Activated CD4-positive, CD25-positive, alpha-beta regulatory T cell (primary cell): ENCODE measurements at places on chromosomes 5 and 9.

GRCh38 chr9:105065098-105066088, 137.4 kb upstream of the ABCA1 start:
- DNase-seq = no peak

GRCh38 chr5:143147383-143147782, 256.1 kb downstream of the NR3C1 start:
- no peak for DNase-seq

- DNase-seq = no peak
Observed at GRCh38 chr5:176770431-176770830, 39.9 kb upstream of the UNC5A start.

- no peak for DNase-seq
Observed at GRCh38 chr5:58462623-58463230, 2.8 kb upstream of the PLK2 start.

- no peak for DNase-seq
Observed at GRCh38 chr5:74378464-74378863, 262.1 kb downstream of the ENC1 start.

- no peak for DNase-seq
Observed at GRCh38 chr5:126884269-126884819, 107.4 kb downstream of the LMNB1 start.

GRCh38 chr9:35397216-35397698, 92.7 kb upstream of the RUSC2 start:
- DNase-seq = no peak

DNA sequence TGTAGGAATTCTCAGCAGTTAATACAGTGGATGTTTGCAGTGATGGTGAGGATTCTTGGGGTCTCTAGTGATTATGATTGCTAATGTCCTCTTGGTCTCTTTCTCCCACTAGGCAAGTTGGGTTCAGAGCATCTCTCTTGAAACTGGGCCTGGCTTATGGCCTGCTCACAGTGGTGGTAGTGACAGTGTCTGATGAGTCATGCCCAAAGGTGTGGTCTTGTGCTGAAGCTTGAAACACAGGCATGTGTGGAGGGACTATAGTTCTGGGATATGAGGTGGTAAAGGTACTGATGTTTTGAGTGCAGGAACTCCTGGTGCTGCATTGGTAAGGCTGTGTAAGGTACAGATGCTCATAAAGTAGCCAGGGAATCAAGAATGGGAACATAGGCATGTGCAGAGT, 231.1 kb downstream of the FAM170A start:
- no peak for DNase-seq

GRCh38 chr5:132086277-132086794, 12.7 kb downstream of the CSF2 start:
- no peak for DNase-seq

DNA sequence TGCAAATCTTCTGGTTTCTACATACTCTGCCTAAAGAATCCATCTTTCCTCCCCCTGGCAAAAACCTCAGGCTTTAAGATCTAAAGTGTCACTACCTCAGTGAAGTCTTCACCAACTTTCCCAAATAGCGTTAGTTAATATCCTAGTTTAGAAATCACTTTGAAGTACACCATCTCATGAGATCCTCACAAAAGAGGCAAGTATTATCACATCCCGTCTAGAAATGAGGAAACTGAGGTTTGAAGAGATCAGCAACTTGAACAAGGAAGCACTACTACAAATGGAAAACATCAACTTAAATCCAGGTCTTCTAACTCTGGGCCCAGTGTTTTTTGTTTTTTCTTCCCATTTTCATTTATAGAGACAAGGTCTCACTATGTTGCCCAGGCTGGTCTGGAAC, 4.6 kb downstream of the AP3B1 start:
- no peak for DNase-seq

DNA sequence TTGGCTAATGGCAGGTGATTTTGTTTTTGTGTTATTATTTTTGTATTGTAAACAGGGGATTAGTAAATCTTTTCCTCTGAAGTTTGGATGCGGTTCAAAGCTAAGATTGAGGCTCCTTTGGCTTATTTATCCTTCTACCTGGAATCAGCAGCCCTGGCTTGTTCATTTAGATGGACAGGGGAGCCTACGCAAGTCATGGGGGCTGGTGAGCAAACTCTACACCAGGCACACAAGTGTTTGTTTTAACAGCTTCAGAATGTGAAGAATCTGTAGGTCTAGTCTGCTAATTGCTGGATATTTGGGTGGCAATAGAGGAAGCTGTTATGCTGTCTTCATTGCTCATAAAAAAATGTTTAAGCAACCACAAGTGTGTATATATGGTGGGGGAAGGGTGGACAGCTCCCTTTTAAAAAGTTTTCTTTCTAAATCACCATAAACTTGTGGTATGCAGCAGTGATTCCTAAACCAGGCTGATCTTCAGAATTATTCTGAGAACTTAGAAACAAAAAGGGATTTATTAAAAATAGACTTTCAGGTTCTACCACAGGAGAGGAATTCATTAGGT, 20.7 kb downstream of the ZNF462 start:
- DNase-seq = no peak

- no peak for DNase-seq
Observed at GRCh38 chr9:108897324-108898096, 35.4 kb downstream of the ACTL7A start.

DNA sequence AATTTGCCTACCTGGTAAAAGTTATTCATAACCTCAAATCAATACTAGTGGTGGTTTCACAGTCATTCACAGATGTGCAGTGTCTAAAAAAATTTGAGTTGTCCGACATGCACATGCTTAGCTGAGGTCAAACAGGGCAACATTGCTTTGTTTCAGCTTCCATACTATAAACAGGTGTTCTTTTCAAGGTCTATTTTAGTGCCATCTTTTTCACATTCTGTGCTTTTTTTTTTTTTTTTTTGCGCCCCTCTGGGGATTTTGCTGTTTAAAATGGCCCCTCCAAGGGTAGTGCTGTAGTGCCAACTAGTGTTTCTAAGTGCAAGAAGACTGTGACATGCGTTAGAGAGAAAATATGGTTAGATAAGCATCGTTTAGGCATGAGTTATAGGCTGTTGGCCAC, 14.5 kb downstream of the PHAX start:
- no peak for DNase-seq

- no peak for DNase-seq
Observed at GRCh38 chr9:94472806-94473360, 82.0 kb upstream of the PCAT7 start.

DNA sequence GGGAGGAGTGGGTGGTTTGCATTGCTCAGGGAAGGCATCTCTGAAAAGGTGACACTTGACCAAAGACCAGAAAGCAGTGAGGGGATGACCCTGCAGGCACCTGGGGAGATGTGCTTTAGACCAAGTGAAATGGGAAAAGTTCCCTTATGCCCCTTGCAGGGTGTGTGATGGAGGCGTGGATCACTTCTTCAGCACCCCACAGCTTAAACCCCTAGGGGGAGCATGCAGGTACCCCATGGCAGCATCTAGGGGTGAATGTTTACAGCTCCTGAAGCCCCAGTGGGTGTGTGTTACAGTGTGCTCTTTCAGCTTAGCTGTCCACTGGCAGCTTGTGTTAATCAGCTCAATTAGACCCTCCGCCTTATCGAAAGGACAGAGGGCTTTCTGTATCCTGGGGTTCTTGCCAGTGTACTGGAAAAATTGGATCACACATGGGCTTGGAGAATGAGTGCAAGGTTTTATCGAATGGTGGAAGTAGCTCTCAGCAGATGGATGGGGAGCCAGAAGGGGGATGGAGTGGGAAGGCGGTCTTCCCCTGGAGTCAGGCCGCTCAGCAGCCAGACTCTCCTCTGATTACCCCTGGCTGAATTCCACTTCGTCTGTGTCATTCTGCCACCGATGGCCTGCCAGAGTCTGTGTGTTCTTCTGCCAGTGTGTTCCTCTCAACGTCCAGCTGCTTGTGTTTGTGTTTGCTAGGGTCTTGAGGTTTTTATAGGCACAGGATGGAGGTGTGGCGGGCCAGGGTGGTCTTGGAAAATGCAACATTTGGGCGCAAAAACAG, 6.3 kb downstream of the BHMT2 start:
- no peak for DNase-seq

DNA sequence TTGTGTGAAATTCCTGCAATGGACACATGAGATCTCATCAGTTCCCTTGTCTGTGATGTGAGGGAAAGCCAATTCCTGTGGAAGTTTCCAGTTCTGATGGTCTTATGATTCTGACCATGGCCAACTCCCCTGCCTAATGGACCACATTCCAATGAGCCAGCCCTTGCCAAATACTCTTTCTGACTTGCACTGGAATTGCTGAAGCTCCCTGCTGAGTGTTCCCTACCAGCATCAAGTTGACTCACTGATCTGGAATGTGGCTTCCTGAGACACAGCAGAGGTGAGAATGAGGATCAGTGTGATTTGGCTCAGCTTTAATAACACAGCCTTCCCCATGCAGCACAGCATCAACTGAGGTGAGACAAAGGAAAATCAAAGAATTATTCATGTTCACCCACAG, 427.8 kb downstream of the KDM4C start:
- DNase-seq = no peak

DNA sequence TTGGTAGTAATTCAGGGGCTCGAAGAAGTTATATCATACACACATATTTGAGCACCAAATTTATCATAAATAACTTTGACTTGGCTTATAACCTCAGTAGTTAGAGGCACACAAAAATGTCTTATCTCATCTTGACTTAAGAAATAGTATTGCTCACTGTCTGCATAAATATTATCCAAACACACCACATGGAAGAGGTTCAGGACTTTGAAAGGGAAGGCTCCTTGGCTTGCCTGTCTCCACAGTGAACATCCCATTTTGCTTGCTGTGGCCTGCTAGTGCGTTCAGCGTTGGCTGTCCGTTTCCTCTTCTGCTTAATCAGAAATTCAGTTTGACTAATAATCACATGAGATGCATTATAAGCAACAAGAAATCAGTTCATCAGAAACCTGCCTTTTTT, 13.9 kb downstream of the GRXCR2 start:
- DNase-seq = no peak

GRCh38 chr5:63070001-63070400, 491.4 kb downstream of the LRRC70 start:
- DNase-seq = no peak

- no peak for DNase-seq
Observed at GRCh38 chr9:31272456-31273295, 1111.8 kb upstream of the ACO1 start.

DNA sequence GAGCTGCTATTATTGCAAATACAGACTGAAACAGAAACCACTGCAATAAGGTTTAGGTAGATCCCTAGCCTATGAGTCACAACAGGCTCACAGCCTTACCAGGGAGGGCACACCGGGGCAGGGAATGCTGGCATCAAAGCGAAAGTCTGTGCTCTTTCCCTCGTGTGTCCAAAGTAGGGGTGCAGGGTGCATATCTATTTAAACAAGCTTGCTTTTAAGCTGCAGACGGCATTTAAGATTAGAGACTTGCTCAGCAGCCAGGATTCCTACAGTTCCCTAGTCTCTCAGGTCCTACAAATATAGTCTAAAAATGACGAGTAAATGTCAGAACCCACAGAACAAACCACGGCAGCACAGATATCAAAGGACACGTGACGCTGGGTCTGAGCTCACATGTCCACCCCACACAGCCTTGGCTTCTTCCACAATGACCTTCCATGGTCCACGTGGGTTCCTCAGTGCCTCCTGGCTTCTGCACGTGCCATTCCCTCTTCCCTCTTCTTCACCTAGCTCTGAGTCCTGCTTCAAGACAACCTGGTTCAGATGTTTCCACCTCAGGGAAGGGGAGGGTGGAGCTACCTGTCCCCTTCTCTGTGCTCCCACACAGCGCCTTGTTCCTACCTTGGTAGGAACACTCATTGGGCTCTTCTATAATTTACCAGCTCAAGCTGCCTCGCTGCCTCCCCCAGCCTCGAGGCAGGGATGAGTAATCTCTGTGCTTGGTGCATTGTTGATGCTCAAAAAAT, 193.2 kb downstream of the MAPKAP1 start:
- no peak for DNase-seq

- DNase-seq = no peak
Observed at GRCh38 chr9:109107402-109108240, 12.1 kb downstream of the TMEM245 start.

DNA sequence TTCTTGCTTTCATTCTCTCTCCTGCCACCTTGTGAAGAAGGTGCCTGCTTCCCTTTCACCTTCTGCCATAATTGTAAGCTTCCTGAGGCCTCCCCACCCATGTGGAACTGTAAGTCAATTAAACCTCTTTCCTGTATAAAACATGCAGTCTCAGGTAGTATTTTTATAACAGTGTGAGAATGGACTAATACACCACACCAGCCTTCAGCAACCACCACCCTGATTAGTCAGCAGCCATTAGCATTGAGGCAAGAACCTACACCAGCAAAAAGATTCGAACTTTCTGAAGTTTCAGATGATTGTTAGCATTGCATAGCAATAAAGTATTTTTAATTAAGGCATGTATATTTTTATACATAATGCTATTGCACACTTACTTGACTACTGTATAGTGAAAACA, 980.2 kb downstream of the EFNA5 start:
- no peak for DNase-seq

- DNase-seq = no peak
Observed at GRCh38 chr5:74212336-74212735, 428.2 kb downstream of the ENC1 start.

DNA sequence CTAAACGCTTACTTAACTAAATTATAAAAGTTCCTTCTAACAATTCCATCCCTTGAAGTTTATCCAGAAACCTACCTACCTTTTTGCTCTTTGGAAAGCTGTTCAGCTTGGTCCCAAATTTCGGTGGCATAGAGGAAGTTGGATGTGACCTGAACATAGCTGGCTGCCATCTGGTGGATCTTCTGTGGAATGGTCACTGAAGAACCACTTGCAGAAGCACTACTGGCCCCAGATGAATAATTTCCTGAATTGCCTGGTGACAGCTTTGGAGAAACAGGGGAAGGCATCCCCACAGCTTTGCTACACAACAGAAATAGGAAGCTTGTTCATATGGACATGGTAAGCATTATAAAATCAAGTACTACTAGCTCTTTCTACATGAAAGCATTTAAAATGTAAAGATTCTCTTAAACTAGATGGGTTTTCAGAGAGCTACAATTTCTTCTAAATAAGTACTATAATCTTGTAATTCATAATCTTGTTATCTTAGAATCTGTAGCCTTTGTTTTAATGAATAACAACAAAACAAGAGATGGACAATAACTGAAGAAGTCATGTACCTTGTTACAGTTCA, 9.9 kb downstream of the LEAP2 start:
- DNase-seq = no peak

- DNase-seq = no peak
Observed at GRCh38 chr9:116741086-116741740, 54.1 kb downstream of the TRIM32 start.

DNA sequence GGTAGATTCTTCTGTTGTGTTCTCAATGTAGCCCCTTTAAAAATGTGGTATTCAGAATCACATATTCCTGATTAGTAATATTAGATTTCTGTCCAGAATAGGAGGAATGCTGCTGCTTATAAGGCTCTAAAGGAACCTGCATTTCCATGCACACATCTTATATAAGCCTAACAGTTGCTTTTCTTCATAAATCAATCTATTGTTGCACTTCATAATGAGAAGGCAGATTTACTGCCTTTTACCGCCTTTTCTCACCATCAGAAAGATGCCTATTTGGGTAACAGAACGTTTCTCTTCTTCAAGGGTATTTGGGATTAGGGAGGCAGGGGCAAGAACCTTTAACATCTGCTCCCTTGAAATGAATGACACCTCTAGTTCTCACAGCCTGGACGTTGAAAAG, 243.4 kb downstream of the MLLT3 start:
- DNase-seq = no peak
